ENCODE measurements at places on chromosomes 2 and 18.
A peak's percentile ranks its signal among the peaks of the same experiment; 100 is the strongest.

- no peak for DNase-seq
Measured at GRCh38 chr2:170707821-170708795, 7.0 kb upstream of the SP5 start.

DNA sequence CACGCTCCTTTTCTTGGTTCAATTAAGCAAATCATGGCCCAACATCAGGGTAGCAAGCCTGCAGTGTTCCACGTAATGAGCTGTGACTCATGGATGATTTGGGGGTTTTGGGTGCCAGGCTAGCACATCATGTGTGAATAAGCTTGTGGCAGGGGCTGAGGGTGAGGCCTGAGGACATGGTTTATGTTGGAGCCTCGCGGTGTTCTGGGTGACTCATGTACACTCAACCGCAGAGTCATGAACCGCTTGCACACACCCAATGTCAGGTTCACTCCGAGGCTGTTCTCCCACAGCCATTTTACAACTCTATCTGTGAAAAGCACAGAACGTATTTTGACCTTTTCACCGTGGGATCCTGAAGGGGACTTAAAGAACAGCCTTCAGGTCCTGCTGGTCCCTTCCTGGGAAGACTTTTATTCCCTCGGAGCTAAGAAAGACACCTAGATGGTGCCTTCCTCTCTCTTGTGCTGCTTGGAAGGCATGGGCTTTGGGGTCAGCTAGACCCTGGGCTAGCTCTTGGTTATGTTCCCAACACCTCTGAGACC is 139.9 kb upstream of the ZEB2 start:
- DNase-seq, result peak; percentile 97

GRCh38 chr2:152247337-152247695 is 71.8 kb upstream of the STAM2 start:
- no peak for DNase-seq

DNA sequence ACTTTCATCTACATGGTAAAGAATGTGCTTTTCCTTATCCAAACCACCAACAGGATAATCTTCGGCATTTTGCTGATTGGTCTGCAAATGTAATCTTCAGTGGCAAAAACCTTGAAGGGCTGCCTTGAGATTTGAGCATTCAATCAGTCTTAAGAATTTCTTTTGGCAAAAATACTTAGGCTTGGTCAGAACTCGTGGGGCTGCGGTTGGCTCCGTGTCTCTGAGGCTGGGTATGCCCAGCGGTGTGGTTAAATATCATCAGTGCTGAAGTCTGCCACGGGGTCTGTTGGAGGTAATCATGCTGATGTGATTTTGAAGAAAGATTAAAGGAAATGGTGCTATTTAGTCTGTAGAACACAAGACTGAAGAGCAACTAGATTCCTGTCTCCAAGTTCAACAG is 262.6 kb downstream of the EN1 start:
- no peak for DNase-seq

DNA sequence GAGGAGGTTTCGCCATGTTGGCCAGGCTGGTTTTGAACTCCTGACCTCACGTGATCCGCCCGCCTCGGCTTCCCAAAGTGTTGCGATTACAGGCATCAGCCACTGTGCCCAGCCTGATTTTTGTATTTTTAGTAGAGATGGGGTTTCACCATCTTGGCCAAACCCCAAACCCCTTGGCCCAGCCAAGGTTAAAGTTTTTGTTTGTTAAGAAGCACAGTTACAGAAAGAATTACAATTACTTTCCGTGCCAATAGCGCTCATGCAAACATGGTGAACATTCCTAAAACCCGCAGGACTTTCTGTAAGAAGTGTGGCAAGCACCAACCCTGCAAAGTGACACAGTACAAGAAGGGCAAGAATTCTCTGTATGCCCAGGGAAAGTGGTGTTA is 26.1 kb downstream of the ITSN2 start:
- DNase-seq, result peak; percentile 64

- peak; percentile 20 for DNase-seq
Measured at GRCh38 chr2:203681978-203682377, 24.5 kb upstream of the CD28 start.

GRCh38 chr2:168432565-168433186 is 23.4 kb upstream of the CERS6 start:
- DNase-seq, result no peak

- no peak for DNase-seq
Measured at GRCh38 chr2:98472961-98473746, 28.5 kb downstream of the INPP4A start.
